ENCODE measurements at places on chromosomes 11 and 22.

DNA sequence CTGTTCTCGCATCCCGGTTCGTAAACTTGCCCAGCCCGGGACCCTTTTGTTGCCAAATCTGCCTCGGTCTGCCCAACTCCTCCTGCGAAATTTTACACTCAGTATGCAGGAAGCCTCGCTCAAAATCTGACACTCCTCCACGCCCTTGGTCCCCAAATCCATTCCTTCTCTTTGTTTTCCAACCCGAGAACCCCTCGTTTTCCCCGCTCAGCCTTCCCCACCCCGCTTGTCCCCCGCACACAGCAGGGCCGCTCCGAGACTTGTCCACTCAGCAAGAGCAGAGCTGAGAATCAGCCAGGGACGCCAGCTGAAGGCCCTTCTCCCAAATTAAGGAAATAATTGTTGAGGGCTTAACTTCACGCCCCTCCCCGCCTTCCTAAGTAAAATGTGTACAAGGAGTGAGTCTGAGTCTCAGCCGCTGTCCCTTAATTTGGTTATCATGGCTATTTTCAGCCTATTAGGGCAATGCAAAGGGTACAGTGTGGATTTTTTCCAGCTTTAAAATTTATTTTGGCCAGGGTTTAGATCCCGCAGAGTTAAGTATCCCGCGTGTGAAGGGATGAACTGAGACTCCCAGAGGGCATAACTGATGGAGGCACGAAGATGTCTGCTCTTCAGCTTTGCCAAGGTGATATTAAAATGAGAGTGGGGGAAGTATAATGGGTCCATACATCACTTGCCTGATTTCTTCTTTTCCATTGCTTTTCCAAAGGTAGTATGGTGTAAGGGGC is 581 bp upstream of the FBXO3 start:
- DNase-seq = no peak

GRCh38 chr22:30038219-30038618 is 42.0 kb upstream of the HORMAD2 start:
- DNase-seq = peak; percentile 83

DNA sequence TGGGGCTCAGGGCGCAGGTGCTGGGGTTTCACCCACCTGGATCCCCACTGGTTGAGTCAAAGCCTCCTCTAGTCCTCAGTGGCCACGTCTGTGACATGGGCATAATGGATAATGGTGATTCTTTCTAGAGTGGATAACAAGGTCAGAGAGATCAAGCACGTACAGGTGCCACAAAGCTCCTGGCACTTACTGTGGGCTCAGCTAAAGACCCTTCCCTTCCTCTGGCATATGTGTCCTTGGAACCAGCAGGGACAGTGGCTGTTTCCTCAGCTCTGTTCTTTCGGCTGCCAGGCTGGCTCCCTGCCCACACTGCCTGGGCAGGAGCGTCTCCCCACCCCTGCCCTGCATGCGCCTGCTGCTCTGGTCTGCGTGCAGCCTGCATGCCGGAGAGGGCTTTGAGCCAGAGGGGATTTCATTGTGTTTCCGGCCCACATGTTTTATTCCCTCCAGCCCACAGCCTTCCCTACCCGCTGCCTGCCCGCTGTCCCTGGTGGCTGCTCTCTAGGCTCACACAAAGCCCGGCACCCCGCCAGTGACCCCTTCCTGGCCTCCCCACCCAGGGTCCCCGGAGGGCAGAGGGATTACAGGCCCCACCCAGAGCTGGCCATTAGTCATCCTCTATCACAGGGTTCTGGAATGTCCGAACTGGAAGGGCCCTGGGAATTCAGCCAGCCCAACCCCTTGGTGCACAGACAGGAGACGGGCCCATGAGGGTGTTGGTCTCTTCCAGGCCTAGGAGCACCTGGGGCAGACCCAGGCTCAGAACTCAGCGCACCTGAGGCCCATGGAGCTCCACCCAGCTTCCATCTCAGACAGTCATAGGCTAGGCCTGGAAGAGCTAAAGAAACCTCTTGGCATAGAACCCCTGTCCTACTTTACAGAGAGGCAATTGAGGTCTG is 55.3 kb upstream of the GCAT start:
- peak; percentile 90 for DNase-seq

DNA sequence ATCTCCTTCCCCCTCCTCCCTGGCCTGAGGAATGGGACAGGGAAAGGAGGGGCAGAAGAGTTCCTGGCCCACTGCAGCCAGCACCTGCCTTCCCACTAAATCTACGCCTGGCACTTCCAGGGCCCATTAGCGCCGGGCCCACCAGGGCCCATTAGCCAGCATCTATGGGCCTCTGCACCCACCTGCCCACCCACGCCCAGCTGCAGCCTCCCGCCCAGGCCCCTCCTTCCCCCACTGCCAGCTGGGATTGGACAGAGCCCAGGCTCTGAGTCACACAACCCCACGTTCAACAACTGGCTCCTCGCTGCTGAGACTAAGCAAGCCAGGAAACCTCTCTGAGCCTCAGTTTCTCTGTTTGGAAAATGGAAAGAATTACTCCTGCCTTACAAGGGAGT is 48.7 kb downstream of the CYTH4 start:
- peak; percentile 70 for DNase-seq

- DNase-seq = no peak
Observed at GRCh38 chr11:34175284-34176019, 70.0 kb downstream of the NAT10 start.

DNA sequence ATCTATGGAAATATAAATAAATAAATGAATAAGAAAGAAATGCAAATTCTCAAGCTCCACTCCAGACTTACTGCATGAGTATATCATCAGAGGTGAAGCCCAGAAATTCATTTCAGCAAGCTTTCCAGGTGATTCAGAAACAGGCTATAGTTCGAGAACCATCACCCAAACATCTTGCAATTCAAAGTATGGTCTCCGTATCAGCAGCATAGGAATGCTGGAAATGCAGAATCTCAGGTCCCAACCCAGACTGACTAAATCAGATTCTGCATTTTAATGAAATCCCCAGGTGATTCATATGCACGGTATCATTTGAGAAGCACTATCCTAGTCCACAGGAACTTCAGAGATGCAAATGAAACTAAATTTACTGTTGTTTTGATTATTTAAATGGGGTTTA is 95.3 kb downstream of the SERGEF start:
- no peak for DNase-seq

GRCh38 chr22:30307041-30307574 is 17.8 kb upstream of the CASTOR1 start:
- DNase-seq = no peak

GRCh38 chr22:27238935-27239510 is 562.5 kb downstream of the MN1 start:
- peak; percentile 99 for DNase-seq

DNA sequence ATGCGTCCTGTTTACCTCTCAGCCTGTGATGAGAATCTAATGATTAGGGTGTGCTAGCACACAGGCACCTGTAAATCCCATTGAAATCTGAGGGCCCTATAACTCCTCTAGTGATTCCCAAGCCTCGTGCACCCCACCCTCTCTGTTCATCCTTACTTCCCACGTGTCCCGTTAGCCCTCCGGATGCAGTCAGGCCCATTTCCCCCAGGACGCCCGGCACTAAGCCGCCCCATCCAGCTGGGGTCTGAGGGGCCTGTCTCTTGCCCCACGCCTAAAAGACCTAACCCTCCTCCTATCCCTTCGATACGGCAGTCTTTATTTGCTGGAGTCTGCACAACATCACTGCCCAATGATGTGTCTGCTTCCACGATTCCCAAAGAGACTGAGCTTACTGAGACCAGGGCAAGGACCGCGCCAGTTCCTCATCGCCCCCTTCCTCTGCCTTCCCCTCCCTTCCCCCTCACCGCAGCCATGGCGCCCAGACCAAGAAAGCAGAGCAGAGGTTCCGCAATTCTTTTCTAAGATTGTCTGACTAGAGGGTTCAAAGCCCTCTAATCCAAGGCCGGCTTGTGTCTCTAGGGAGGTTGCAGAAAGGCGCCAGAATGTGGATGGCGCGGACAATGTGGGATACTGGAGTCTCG is 1.1 kb upstream of the FADS2 start:
- no peak for DNase-seq

DNA sequence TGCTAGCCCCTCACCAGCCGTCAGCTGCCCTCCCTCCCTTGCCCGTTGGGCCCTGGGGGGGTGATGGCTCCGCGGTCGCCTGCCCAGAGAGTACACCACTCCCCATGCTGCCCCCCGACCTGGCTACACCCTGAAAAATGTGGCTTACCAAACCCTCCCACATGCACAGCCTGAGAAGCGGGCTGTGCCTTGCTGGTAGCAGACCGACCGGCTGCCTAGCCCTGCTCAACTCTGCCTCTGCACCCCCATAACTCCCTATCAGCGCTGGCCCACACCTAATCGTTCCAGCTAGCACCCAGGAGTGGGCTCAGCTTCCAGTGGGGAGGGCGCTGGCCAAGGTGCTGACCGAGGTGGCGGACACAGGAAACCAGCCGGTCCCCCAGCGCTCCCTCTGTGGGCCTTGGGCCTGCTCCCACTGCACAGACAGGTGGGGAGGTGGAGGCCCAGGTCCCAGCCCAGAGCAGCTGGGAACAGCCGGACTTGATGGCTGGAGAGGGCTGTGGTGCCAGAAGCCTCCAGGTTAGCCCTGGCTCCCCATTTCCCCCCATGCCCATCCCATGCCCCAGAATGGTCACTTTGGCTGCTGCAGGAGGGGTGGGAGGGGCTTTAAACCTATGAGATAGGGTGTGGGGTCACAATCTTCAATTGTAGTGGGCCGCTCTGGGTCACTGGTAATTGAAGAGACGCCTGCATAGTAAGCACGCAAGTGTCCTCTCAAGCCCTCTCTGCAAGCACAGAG is 32.1 kb upstream of the PRODH start:
- DNase-seq = peak; percentile 19

GRCh38 chr11:30344085-30344484 is 21.2 kb downstream of the ARL14EP start:
- DNase-seq = no peak

- DNase-seq = peak; percentile 42
Observed at GRCh38 chr22:36425977-36426523, 38.3 kb upstream of the MYH9 start.

DNA sequence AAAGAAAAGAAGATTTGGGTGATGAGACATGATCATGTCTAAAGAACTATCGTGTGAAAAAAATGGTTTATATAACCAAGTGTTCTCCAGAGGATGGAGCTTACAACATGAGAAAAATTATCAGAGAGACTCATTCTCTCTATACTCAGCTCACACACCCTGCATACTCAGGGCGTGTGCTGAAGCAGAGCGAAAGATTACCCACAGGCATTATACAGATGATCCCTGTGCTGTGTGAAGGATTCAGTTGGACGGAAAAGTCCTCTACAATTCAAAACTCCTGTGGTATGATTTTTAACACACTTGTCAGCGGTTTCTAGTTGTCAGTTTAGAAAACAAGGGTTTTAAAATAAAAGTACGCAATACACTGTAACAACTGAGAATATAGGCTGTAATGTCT is 267.3 kb downstream of the DLG2 start:
- DNase-seq = no peak

- no peak for DNase-seq
Observed at GRCh38 chr11:125199915-125200314, 35.4 kb downstream of the PKNOX2 start.

- DNase-seq = no peak
Observed at GRCh38 chr22:50502628-50503474, 4.7 kb downstream of the LMF2 start.

DNA sequence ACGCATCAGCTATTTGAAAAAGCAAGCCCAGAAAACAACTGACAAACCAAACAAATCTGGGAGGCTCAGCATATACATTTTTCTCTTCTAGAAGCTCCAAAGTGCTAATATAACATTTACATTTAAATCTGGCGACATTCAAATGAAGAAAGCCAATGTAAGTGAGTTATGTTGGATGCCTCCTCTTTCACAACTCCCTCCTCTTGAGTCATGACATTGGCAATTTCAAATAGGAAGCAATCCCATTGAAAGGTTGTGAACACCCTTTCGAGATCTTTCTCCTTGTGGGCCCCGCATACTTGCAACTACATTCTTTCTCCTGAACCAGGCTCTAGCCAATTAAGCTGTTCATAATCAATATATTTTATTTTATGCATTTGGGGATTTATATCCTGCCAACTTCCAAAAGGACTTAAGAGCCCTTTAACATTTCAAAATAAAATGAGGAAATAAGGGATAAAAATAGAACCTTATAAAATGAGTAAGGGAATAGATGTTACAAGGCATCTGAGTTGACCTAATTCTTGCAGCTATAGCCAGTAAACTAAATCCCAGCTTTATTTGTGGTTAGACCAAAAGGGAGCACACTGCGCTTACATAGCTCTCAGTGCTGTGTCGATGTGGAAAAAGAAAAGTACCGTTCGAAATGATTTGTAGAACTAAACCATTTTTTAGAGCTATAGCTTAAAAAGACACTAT is 129.5 kb upstream of the SESN3 start:
- no peak for DNase-seq

- no peak for DNase-seq
Observed at GRCh38 chr22:49328630-49329405, 498.9 kb downstream of the BRD1 start.
